ENCODE measurements at places on chromosomes 6 and 20.

DNA sequence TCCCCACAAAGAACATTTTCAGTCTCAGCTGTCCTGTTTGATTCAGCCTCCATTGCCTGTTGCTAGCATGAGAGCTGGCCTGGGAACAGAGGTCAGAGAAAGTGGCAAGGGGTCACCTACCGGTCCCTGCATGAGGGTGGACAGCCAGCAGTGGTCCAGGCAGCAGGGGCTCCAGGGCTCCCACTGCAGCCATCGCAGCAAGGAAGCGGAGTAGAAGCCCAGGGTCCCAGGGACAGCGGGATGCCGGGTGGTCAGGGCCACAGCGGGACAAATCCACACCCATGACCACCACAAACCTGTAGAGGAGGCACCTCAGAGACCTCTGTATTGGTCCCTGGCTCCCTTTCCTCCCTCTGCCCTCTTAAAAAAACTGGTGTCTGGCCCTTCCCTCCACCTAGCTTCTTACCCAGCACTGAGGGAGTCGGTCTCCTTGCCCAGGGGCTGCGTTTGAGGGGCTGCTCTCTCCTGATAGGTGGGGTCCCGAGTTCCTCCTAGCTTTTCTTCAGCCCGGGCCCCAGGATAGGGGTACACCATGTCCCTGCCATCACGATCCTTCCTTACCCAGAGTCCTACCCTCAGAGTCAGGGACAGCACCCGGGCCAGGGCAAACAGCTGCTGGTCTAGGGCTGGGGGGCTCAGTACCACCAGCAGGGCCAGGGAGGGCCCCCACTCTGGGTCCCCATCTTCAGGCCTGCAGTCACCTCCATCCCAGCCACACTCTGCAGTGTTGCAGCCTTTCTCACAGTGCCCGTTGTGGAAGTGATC, 8.4 kb upstream of the GPSM3 start:
- no peak for DNase-seq

GRCh38 chr6:125904871-125905270, 51.7 kb upstream of the HINT3 start:
- DNase-seq: peak; percentile 51

GRCh38 chr6:139979021-139979725, 604.7 kb upstream of the CITED2 start:
- DNase-seq: no peak

- no peak for DNase-seq
Observed at GRCh38 chr6:51959744-51960383, 127.5 kb downstream of the PKHD1 start.

GRCh38 chr6:6285679-6286078, 34.8 kb downstream of the F13A1 start:
- no peak for DNase-seq

DNA sequence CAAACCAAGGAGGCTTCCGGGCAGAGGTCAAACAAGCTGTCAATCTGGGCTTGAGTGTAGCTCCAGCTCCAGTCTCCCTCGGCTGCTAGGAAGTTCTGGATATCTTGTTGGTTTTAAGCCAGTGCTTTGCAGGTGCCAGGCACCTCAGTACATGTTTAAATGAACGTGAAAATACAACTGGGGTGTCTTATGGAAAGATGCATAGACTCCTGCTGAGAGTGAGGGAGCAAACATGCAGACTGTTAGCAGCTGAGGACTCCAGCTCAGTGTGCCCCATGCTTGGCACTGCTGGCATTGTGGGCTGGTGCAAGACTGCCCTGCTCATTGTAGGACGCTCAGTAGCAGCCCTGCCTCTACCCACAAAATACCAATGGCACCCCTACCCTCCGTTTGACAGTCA, 28.5 kb downstream of the ERMARD start:
- DNase-seq: no peak

- no peak for DNase-seq
Observed at GRCh38 chr6:133404151-133404550, 163.0 kb downstream of the EYA4 start.

GRCh38 chr20:60993433-60994044, 258.5 kb upstream of the CDH4 start:
- DNase-seq: no peak

- DNase-seq: no peak
Observed at GRCh38 chr6:153662982-153663381, 376.1 kb upstream of the OPRM1 start.

DNA sequence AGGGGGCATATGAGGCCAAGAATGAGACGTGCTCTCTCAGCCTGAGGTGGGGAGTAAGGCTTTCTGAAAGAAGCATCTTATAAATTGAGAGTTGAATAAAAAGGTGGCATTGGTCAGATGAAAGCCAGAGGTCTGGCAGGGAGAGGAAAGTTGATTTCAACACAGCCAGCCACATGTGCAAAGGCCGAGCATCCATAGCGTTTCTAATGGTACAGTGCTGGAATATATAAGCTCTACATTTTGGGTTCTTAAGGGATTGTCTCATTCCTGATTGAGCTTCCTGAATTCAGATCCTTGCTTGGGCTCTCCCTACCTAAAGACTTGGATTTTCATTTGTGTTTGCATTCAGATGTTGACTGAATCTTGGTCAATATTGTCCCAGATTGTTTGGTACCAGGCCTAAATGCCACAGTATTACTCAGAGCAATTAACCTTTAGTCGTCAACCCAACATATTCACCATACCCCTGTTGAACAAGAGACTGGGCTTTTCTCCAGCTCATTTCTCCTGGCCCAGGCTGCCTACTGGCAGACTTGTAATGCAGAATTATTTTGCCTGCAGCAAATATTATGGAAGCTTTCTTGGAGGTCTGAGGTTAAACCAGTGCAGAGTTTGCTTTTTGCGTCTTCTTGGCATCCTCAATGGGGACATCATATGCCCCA, 14.5 kb upstream of the BCAS1 start:
- no peak for DNase-seq

- DNase-seq: no peak
Observed at GRCh38 chr6:148677594-148678476, 69.0 kb upstream of the UST start.

DNA sequence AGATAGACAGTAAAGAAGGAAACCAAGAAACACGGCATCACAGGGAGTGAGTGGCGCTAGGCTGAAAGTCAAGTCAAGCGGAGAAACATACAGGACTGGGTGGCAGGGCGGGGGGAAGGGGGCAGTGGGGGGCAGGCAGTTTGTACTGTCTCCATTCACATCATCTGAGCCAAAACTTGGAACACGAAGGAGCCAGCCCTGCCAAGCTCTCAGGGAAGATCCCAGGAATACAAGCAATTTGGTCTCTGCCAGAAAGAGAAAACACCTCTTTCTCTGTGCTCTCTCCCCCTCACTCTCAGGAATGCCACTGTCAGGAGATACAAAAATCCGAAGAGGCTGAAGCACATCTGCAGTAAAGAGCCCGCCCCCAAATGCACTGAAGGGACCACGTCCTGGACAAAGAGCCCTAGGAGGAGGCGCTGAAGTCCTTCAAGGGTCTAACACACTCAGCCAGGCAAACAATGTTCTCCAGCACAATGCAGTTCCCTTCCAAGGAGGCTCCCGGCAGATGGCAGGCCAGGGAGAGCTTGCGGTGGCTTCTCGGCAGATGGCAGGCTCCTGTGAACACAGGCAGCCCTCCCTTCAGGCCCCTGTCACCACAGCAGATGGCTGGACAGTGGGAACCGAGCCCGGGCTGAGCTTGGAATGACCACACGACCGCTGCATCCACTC, 90.0 kb downstream of the ATP9A start:
- DNase-seq: no peak

GRCh38 chr6:48068278-48069251, 42.4 kb downstream of the PTCHD4 start:
- DNase-seq: no peak

DNA sequence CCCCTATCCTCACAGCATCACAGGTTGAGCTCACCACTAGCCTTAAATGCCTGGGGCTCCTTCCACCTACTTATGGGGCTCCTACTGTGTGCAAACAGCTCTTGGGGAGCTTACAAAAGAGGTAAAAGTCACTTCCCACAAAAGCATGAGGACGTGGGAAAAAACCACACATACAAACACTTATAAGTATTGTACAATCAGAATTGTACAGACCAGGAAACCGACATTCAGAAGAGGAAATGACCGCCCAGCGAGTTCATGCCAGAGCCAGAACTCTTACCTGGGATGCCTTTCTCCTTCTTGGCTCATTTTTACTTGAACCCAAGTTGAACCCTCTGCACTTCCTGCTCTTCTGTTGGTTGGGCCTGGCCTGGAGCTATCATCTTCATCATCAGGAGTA, 6.3 kb upstream of the PPP1R16B start:
- no peak for DNase-seq

- peak; percentile 93 for DNase-seq
Observed at GRCh38 chr20:1118336-1119127, at the start of gene PSMF1. TSS of gene PSMF1 (plus strand) at chr20:1118602. CDS start at chr20:1118774, 172 bp downstream.

Measured in activated CD4-positive, alpha-beta T cell treated with anti-CD3 and anti-CD28 coated beads, Interleukin-2, amount 50 U/mL, for 4 hours (primary cell).